Stimulated activated CD4-positive, alpha-beta T cell treated with anti-CD3 and anti-CD28 coated beads, Interleukin-1b, Interleukin-23, amount 100 ng/mL, for 1 hour (primary cell): ENCODE measurements at places on chromosomes 3 and 15.

- no peak for DNase-seq
Observed at GRCh38 chr3:119365418-119365817, 71.2 kb downstream of the ARHGAP31 start.

- no peak for DNase-seq
Observed at GRCh38 chr3:112376241-112376911, 43.4 kb downstream of the CD200 start.

DNA sequence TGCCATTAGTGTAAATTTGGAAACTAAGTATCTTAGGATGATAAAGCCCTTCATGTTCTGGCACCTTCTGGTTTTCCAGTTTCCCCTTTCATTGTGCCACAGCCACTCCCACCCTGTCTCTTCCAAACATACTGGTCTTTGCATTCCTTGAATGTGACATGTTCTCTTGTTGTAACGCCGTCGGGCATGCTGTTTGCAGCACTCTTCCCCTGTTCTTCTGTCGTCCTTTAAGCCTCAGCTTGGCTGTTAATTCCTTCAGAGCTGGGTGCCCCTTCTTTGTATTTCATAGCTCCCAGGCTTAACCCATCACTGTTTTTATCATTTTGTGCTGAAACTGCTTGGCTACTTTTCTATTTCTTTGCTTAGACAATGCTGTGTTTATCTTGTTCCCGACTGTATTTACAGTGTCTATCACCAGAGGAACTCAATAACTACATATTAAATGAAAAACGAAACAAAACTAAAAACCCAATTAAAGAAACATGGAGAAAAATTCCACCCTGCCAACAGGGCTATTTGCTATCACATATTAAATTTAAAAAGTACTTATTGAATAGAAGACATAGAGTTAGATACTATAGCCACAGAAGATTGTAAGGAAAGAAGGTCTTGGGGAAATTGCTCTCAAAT, 95.4 kb upstream of the KCNAB1 start:
- no peak for DNase-seq

GRCh38 chr3:17115186-17115585, 230.4 kb downstream of the PLCL2 start:
- no peak for DNase-seq

DNA sequence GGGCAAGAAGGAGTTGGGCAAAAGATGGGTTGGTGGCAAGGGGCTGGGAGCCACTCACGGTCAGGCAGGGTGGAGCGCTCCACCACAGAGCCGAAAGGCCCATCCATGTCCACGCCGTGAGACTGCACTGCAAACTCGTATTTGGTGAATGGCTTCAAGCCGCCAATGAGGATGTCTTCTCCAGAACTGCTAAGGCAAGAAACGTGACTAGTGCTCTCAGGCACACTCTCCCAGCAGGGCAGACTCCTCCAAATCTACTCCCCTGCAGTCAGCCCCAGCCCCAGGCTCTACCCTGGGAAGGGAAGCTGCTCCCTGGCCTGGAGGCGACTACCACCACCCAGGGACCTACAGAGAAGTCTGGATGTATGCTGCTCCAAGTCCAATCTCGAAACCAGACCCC, 11.4 kb upstream of the IGDCC3 start:
- no peak for DNase-seq

GRCh38 chr3:179436517-179436916, 14.8 kb downstream of the GNB4 start:
- DNase-seq: no peak

DNA sequence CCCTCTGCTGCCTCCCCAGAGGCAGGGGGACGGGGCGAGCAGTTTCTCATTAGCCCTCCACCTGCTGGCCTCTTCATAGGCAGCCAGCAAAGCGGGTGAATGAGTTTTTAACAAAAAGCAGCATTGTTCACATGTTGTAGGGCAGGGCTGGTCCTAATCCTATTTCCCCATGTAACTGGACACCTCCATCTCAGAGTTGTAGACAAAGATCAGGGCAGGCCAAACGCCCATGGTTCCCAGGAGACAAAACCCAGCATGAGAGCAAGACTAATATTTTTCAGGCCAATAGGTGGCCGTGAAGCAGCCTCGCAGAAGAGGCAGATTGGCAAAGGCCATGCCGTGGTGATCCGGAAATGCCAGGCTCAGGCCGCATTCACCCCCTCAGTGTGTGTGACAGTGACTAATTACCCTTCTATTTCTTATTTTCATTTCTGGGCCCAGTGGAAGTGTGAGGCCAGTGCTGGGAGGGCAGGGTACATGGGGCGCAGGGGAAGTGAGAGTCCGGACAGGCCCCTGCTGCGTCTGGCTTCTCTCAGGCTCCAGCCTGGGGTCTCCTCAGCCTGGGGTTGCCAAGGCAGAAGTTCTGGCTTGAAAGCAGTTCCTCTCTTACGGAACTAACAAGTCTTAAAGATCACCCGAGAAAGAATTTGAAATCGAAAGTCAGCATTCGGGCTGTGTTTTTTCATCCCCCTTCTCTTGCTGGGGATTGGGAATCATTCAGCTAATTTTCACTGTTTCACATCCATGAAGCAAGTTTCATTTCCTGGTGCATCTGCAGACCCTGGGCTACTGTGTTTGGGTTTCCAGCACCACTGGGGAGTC, 64.8 kb downstream of the BOC start:
- no peak for DNase-seq
